ENCODE measurements at places on chromosomes 7 and 10.

DNA sequence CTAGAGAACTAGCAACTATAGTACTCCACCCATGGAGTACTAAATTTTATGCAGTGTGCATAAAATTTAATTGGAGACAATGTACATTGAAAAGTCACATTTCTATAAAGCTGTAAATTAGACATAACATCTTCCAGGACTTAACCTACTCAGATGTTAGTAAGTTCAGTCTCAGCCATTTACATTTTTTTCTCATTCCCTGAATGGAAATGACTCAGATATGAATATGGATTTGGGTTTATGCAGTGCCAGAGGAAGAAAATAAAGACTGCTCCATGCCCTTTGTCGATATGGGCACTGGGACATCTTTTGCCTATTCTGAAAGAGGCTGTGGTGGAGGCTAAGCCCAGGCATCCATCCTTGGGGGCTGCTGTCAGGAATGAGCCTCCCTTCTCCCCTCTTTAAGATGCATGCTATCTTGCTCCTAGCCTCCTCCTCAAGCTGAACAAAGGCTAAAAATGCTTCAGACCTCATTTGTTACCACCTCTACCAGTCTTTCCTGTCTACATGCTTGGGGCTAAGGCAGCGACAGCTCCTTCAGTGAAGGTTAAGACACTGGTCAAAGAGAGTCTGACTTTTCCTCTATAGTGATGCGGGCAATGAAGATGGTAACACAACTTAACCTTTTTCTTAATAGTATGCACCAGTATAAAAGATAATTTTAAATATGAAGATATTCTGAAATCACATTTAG is 486.8 kb upstream of the ANKRD30A start:
- H3K36me3 ChIP-seq = no peaks in the 10 kb centered on the region
- no peak overlapping the region for H3K27ac ChIP-seq
- H3K27me3 ChIP-seq = no peaks in the 10 kb centered on the region

DNA sequence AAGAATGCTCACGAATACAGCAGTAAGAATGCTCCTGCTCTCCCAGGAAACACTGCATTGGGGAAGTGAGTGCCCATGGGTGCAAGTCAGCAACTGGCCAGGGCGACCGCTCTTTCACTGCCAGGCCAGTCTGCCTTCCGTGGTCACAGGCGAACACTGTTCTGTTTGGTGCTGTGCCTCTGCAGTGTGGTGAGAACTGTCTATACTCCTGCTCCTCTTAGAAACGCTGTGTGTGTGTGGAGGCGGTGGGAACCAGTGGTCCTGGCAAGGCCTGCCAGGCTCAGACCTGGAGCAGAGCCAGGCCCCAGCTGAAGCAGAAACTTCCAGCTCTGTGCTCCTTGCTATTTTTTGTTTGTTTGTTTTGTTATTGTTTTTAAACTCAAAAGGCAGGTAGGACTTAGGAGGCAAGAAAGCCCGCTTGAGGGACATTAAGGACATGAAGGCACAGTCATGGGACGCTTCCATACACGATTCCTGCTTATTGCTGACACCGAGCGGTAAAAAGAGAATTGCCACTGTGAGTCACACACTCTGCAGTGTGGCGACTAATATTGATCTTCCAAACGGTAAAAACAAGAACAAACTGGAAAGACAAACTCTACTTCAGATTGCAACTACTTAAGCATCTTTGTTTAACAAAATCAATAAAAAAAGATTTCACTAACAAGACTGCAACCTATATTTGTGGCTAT is 430.8 kb downstream of the DNAJB6 start:
- H3K27ac ChIP-seq = no peak overlapping the region
- no peaks in the 10 kb centered on the region for H3K36me3 ChIP-seq
- DNase-seq = no peak
- H3K4me1 ChIP-seq = no peaks in the 10 kb centered on the region
- H3K4me3 ChIP-seq = no peak overlapping the region

DNA sequence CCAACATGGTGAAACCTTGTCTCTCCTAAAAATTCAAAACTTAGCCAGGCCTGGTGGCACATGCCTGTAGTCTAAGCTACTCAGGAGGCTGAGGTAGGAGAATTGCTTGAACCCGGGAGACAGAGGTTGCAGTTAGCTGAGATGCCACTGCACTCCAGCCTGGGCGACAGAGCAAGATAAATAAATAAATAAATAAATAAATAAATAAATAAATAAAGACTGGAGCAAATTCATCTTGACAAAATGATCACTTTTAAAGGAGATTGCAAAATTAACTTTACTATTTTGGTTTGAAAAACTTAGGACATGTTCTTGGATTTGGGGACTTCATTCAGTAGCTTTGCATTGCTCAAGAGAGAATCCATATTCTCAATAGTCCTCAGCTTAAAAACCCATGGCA is 137.0 kb downstream of the SEMA3A start:
- no peak overlapping the region for H3K27ac ChIP-seq
- H3K36me3 ChIP-seq = peaks cover 10% of the 10 kb centered on the region
- no peak overlapping the region for H3K4me3 ChIP-seq
- no peaks in the 10 kb centered on the region for H3K27me3 ChIP-seq

- peaks cover 2% of the 10 kb centered on the region for H3K36me3 ChIP-seq
- no peak overlapping the region for H3K27ac ChIP-seq
- peaks cover 5% of the 10 kb centered on the region for H3K4me1 ChIP-seq
- H3K4me3 ChIP-seq = no peak overlapping the region
These were observed 669.4 kb downstream of the NXPH1 start for GRCh38 chr7:9102846-9103245.

- no peaks in the 10 kb centered on the region for H3K27me3 ChIP-seq
- H3K27ac ChIP-seq = peak overlapping the region; percentile 17
- peaks cover 14% of the 10 kb centered on the region for H3K4me1 ChIP-seq
- no peak for DNase-seq
These were observed 6.5 kb upstream of the MCU start for GRCh38 chr10:72685264-72685921.

DNA sequence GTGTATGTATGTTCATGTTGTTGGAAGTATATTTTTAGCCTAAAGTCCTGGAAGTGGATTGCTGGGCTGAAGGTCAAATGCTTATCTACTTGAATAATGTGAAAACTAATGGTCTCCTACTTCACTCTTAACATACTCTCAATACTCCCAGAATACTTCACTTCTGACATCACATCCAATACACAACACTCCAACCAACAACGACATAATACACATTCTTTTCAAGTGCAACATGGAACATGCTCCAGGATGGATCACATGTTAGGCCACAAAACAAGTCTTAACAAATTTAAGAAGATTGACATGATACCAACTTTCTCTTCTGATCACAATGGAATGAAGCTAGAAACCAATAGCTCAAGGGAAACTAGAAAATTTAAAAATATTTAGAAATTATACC is 126.9 kb upstream of the ADCY1 start:
- H3K4me1 ChIP-seq = no peaks in the 10 kb centered on the region
- H3K27ac ChIP-seq = no peak overlapping the region
- H3K27me3 ChIP-seq = peaks cover 13% of the 10 kb centered on the region

DNA sequence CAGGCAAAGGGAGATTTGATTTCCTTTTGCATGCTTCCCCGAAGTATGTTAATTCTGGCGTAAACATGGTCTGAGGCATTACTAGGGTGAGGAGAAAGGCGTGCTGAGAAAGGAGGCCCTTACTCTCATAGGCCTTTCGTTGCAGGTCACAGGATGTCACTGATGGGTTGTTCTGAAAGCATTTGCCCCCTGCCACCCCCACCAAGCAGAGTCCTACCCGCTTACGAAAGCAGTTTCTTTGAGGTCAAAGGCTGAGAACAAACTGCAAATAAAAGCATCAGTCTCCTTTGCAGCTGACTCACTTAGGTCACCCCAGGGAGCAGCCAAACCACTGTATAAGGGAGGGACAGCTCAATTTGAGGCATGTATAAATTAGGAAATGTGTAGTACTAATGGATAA is 57.1 kb downstream of the BPGM start:
- H3K4me3 ChIP-seq = no peak overlapping the region
- H3K27me3 ChIP-seq = no peaks in the 10 kb centered on the region
- no peak for DNase-seq
- H3K27ac ChIP-seq = no peak overlapping the region
- peaks cover 15% of the 10 kb centered on the region for H3K4me1 ChIP-seq
- H3K36me3 ChIP-seq = no peaks in the 10 kb centered on the region

GRCh38 chr7:22123139-22123538 is 177.4 kb upstream of the CDCA7L start:
- H3K4me3 ChIP-seq = no peak overlapping the region
- no peak overlapping the region for H3K27ac ChIP-seq
- no peaks in the 10 kb centered on the region for H3K27me3 ChIP-seq
- peaks cover 10% of the 10 kb centered on the region for H3K4me1 ChIP-seq
- no peak for DNase-seq

- H3K4me3 ChIP-seq = no peak overlapping the region
- H3K4me1 ChIP-seq = peaks cover 53% of the 10 kb centered on the region
- DNase-seq = no peak
- H3K36me3 ChIP-seq = peaks cover 3% of the 10 kb centered on the region
These were observed 11.1 kb downstream of the FAM53B start for GRCh38 chr10:124732931-124733570.

GRCh38 chr10:11112718-11113117 is 95.0 kb downstream of the CELF2 start:
- H3K27me3 ChIP-seq = no peaks in the 10 kb centered on the region
- DNase-seq = no peak
- H3K36me3 ChIP-seq = peaks cover 2% of the 10 kb centered on the region

- H3K4me3 ChIP-seq = no peak overlapping the region
- H3K27ac ChIP-seq = no peak overlapping the region
- no peaks in the 10 kb centered on the region for H3K27me3 ChIP-seq
- peaks cover 7% of the 10 kb centered on the region for H3K4me1 ChIP-seq
These were observed 128.3 kb downstream of the TCF7L2 start for GRCh38 chr10:113078282-113078907.

DNA sequence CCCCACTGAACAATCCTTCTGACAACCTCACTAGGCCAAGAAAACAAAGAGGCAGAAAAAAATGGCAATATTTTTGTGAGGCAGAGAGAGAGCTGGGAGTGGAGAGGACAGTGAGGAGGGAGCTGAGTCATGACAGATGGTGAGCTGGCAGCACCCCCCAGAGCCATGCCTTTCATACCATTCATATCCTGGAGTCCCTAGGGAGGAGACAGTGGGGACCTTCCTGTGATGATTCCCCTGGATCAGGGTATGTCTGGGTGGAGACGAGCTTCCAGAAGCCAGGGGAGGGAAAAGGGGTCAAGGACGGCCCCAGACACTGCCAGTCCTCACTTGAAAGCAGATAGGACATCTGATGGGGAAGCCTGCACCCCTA is 160.5 kb downstream of the ADAM12 start:
- peaks cover 10% of the 10 kb centered on the region for H3K4me1 ChIP-seq
- H3K27ac ChIP-seq = no peak overlapping the region
- H3K4me3 ChIP-seq = no peak overlapping the region

DNA sequence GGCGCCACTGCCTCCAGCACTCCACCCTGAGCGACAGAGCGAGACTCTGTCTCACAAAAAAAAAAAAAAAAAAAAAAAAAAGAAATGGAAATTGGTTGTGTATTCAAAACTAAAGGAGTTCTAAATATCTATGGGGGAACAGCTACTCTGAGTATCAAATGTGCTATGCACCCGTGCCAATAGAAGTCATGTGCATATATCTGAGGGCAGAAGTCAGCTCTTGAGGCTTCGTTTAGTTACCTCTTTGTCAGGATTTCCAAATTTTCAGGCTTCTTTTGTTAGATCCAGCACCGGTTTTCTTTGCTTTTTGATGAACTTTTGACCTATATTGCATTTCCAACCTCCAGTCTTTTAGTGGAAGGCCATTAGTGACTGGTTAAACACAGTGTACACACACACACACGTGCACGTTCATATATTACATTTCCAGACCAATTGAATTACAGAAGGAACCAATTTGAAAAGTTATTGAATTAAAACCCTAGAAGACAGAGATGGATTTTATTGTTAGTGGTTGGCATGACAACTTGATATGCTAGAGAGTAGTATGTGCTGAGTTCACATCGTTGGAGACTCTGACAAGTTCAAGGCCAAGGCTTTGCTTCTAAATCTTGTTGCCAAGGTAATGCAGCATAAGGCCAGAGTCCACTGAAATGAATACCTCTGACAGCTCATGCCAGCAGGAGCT is 33.1 kb upstream of the ADD3 start:
- H3K27me3 ChIP-seq = no peaks in the 10 kb centered on the region
- no peaks in the 10 kb centered on the region for H3K36me3 ChIP-seq
- no peak overlapping the region for H3K27ac ChIP-seq
- peaks cover 41% of the 10 kb centered on the region for H3K4me1 ChIP-seq

DNA sequence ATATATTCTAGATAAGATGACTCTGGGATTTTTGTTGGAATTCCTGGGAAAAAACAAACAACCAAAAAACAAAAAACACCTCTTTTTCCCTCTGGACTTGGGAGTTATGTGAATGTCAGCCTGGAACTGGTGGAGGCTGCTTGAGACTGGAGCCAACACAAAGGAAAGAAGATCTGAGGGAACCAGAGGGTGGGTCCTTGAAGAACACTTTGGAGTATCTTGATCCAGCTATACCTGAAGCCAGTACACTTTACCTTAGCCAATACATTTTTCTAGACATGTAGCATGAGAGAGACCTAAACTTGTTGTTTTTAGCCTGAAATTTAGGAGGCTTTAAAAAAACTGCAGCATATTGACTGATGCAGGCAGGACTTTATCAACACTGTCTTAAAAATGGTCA is 5.9 kb upstream of the LAMB1 start:
- H3K36me3 ChIP-seq = no peaks in the 10 kb centered on the region
- H3K4me1 ChIP-seq = peaks cover 45% of the 10 kb centered on the region
- no peak overlapping the region for H3K4me3 ChIP-seq
- no peak overlapping the region for H3K27ac ChIP-seq
- no peaks in the 10 kb centered on the region for H3K27me3 ChIP-seq
- DNase-seq = no peak

DNA sequence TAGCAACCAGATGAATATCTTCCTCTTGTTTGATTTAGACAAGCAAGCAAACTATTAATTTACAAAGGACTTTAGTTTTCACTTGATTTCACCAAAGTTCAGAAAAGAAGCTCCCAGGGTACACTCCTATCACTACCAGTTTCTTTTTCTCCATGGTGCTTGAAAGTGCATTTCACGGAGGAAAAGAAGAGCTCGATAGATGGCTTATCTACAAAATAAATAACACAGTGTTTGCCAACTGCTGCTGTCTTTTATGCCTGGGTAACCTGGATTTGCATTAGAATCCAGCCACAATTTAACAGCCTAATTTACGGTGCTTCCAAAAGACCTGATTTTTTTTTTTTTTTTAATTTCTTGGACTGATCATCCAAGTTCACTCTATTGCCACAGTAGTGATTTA is 275.7 kb downstream of the GPR37 start:
- no peaks in the 10 kb centered on the region for H3K4me1 ChIP-seq
- H3K27me3 ChIP-seq = no peaks in the 10 kb centered on the region
- H3K36me3 ChIP-seq = no peaks in the 10 kb centered on the region
- no peak for DNase-seq
- H3K4me3 ChIP-seq = no peak overlapping the region
